ENCODE measurements at places on chromosomes 4 and X.

DNA sequence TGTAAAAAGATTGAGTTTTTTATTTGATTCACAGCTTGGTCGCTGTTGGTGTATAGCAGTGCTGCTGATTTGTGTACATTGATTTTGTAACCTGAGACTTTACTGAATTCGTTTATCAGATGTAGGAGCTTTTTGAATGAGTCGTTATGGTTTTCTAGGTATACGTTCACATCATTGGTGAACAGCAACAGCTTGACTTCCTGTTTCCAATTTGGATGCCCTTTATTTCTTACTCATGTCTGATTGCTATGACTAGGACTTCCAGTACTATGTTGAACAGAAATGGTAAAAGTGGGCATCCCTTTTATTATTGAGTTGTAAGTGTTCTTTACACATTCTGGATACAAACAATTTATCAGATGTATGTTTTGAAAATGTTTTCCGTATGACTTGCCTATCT, 76.0 kb downstream of the ADGRG4 start:
- no peak for DNase-seq

DNA sequence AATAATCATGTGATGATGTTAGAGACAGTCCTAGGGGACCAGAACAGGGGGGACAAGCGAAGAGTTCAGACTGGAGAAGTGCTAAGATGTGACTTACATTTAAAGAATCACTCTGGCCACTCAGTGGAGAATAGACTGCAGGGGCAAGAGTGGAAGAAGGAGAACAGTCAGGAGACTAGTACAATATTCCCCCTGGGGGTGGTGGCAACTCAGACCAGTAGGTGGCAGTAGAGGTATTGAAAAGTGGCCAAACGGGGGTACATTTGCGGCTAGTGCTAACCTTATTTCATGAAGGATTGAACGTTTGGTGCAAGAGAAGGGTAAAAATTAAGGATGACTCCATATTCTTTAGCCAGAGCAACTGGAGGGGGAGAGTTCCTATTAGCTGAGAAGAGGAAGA, 2.7 kb upstream of the BMX start:
- peak; percentile 38 for DNase-seq

GRCh38 chr4:6641164-6641970, 882 bp downstream of the MRFAP1 start:
- peak; percentile 18 for DNase-seq

GRCh38 chr4:71749008-71749594, 34.8 kb downstream of the GC start:
- DNase-seq: no peak

DNA sequence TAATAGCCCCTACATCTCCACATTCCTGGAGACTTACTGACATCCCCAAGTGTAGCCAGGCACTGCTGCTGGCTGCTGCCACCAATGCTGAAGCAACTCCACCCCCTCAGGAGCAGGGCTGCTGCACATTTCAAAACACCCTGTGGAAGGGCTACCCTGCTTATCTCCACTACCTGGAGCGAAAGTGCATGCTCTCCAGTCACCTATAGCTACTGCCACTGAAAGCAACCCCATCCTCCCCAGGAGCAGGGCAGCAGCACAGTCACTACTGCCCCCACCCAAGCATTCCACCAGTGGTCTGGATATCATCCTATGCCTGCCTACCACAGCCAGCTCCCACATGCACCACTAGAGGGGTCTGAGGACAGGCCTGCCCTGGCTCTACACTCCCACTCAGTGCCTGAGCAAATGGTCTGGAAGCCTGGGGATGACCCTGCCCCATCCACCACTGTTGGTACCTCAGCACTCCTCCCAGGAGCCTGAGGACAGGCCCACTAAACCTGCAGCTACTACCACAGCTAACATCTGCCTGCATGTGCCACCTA, 55.3 kb downstream of the MANBA start:
- DNase-seq: no peak

GRCh38 chr4:153221783-153222706, 17.8 kb downstream of the TRIM2 start:
- peak; percentile 84 for DNase-seq

- peak; percentile 93 for DNase-seq
Measured at GRCh38 chrX:13487731-13488505, 81.5 kb upstream of the EGFL6 start.

- peak; percentile 1 for DNase-seq
Measured at GRCh38 chr4:6461301-6462165, 10.9 kb downstream of the PPP2R2C start.

DNA sequence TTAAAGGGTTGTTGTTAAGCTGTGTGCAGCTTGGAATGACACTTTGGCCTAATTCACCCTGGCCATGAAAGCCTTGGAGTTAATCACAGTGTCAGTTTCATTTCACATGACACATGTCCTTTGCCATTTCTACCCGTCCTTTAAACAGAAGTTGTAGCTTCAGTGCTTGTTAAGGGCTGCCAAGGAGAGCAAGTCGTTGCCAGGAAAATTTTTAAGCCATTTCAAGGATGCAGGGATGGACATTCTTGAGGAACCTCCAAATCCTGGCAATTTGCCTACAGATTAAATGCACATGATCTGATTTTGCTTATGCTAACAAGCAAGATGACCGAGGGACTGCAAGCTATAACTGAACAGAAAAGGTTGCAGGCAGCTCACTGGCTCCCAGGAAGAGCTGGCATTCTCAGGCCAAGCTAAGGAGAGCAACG, 40.5 kb downstream of the SETD7 start:
- DNase-seq: no peak

GRCh38 chrX:67563469-67564448, 19.9 kb downstream of the AR start:
- DNase-seq: peak; percentile 18

DNA sequence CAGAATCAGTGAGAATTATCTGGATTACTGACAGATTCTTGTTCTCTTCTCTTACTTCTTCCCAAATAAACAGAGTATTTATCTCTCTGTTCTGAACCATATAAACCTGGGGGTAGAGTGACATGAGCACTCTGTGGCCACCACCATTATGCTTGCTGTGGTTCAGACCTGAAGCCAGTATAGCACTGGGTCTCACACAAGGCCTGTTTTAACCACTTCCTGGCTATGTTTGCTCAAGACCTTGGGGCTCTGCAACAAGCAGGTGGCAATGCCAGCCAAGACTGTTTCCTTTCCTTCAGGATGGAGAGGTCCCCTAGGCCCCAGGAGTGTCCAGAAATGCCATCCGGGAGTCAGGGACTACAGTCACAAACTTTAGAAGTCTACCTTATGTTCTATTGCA, 21.7 kb upstream of the HEPH start:
- no peak for DNase-seq

- no peak for DNase-seq
Measured at GRCh38 chrX:48573690-48574269, 504 bp upstream of the RBM3 start.

DNA sequence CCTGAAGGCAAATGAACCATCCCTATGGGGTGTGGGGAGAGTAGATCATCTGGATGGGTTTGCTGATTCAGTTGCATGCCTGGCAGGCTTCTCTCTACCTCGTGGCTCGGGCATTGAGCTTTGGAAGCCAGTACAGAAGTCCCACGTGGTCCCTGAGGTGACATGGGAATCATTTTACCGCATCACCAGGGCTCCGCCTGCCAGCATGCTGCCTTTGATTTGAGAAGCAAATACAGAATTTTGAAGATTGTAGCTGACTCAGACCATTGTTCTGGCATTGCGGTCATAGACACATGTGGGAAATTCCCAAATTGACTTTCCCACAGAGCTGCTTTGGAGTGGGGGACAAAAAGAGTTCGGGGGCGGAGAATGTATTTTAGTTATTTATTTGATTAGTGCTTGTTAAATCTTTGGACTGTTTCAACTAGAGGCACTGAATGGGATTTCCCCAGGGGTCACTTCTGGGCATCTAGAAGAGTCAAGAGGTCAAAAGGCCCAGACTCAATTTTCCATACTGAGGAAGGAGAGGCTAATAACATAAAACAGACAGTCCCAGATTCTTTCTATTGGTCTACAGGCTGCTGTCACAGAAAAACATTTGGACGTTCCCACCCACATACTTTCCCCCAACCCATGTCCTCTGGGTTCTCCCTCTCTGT, 79.3 kb downstream of the NHSL2 start:
- peak; percentile 61 for DNase-seq

DNA sequence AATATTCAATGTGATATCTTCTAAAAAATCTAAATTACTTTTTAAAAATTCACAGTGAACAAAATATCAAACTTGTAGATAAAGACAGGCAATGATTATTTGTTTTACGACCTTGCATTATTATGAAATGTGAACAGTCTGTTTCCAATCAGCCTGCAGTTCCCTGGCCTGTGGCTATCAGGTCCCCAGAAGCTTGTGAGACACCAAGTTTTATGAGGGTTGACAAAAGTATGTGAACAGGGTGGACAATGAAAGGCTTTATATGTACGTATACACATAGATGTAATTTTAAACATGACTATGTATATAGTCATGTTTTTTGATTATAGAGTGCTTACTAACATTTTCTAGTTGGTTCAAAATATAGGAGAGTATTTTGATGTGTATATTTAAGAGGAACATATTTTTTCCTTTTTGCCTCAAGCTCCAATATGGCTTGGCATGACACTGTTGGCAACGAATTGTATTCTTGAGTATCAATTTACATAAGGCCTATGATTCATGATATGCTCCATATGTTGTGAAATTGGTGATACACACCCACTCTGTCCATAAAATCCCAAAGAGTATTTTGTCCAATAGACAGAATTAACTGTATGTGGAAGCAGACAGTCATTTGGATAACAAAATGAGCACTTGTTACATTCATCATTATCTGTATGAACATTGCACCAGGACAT, 55.7 kb downstream of the BTC start:
- peak; percentile 11 for DNase-seq

DNA sequence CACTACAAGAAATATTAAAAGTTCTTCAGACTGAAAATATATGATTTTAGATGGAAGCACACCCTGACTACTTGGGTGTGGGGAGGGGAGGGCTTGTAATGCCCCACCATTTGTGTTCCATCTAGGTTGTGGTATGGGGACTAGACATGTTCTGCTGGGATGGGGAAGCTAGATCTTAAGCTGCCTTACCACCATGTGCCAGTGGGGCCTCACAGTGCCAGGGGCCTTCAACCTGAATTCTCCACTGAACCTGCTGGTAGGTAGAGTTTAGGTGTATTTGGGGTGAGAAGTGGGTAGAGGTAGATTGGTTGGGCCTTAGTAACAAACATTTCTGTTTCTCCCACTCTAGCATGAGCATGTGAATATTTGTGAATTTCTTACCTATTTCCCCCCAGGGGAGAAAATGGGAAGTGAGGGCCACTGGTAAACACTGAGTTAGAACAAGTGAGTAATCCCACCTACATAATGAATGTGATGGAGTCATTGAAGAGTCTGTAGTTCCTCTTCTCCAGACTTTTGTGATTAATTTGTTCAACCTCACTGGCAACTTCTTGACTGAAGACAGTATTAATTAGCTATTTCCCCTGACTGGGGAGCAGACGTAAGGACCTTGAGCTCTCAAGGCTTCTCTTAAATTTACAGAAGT, 44.0 kb downstream of the BRCC3 start:
- DNase-seq: no peak

DNA sequence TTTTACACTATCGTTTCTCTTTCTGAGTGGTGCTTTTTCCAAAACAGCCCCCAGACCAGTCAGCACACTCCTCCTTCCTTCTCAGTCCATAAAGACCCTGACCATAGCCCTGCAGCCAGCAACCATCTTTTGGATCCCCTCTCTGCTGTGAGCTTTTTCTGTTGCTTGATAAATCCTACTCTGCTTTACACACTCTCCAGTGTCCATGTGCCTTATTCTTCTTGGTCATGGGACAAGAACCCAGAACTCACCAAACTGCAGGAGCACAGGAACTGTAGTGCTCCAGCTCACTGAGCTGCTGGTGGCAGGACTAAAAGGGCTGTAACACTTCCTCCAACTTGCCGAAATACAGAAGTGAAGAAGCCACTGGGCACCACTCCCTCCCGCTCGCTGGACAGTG, 32.5 kb downstream of the COX18 start:
- no peak for DNase-seq

DNA sequence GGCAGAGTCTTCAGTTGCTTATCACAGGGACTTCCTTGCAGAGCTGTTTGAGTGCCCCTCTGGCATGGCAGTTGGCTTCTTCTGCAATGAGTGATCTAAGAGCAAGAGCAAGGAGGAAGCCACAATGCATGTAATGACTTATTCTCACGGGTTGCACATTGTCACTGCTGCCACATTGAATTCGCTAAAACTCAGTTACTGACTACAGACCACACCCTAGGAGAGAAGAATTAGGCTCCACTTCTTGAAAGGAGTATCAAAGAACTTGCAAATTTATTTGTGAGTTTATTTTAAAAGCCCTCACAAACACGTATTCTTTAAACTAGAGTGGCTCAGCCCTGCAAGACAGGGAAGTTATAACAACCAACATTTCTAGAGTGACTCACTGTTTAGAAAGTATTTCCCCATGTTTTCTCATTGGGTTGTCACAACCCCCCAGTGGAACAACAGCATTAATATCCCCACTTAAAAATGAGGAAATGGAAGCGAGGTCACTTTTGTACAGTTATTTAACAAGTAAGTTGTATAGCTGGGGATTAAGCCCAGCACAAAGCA, 32.4 kb upstream of the RBPJ start:
- DNase-seq: peak; percentile 46

DNA sequence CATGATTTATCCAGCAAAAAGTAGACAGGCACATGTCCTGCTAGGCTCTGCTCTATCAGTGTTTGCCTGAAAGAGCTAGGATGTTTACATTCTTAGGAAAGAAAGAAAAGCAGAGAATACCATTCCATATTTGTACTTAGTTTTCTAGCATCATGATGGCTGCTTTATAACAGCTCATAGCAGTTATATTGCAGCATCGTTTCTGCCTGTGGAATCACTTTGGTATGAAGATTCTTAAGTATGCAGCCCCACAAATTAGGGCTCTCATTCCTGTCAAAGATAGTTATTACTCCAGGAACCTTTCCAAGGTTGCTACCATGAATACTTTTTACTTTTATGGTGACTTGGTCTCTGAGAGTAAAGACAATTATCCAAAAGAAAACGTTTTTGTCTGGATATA, 119.0 kb upstream of the MYOZ2 start:
- DNase-seq: peak; percentile 94

- peak; percentile 63 for DNase-seq
Measured at GRCh38 chr4:8391972-8392371, 48.6 kb downstream of the ACOX3 start.

DNA sequence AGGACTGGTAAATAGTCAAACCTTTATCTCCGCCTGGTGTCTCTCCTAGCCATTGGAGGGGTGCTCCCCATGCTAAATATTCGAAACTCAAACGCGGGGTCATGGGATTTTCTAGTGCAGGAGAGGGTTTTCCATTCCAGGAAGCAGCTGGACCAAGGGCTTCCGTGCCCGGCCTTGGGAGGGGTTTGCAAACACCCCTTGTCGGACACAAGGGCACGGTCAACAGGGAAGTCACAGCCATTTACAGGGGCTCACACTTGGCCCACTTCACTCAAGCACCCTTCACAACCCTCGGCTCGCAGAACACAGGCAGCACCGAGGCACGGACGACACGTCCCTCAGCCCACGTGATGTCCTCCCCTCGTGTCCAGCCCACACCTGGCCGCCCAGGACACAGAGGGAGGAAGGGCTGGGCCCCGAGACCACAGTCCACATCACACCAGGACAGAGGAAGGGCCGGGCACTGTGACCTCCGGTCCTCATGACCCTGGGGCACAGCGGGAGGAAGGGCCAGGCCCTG, 10.3 kb upstream of the PLCXD1 start:
- no peak for DNase-seq

GRCh38 chr4:122711919-122712318, 20.6 kb upstream of the BBS12 start:
- DNase-seq: no peak

Data from fibroblast of upper back skin (primary cell).